ENCODE measurements at places on chromosomes 11 and 22. TPM values are rescaled to one million over a fixed set of nuclear protein-coding genes. Genes with fewer than 3 reads are reported as not detected.

- DNase-seq, result no peak
Measured at GRCh38 chr11:115663790-115664189, 159.6 kb upstream of the CADM1 start.

- DNase-seq, result no peak
Measured at GRCh38 chr22:25567251-25567675, 2.8 kb downstream of the GRK3 start.

DNA sequence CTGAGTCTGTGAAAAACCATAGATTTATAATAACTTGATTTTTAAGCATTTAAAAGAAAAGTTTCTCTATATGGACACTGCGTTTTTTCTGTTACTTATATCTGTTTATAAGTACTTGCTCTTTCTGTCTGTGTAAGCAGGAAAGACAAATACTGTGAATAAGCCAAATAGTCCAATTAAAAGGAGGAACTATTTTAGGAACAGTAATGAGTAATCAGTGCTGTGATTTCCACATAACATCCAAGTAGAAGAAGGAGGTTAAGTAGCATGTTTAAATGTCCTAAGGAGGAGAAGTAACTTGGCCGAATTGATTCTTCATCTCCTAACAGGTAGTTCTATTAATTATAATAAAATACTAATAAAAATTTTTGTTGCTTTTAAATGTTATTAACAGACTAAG, 40.8 kb downstream of the ZNF214 start:
- DNase-seq, result no peak

- DNase-seq, result no peak
Measured at GRCh38 chr11:91707652-91708482, 516.8 kb upstream of the FAT3 start.

DNA sequence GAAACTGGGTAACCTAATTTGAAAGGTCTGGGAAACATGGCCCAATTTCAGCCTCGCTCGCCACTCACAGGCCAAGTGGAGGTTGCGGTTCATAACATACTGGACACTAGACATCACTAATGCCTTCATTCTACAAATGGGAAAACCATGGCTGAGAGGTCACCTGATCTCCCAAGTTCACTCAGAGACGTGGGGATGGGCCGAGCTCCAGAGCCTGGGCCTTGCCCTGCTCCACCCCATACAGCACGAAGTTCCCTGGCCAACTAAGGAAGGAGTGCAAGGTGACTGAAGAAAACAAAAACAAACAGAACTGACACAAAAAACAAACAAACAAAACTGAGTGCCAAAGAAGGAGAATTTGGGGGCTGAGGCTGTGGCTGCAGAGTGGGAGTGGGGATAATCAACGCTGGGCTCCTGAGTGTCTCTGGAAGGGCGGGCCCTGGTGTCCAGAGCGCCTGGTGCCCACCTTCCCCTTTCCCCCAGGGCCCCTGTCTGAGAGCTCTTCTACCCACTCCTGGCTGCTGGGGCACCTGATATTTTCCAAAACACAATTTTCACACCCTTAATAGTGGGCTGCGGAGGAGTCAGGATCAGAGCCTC, 46.5 kb upstream of the ADA2 start:
- DNase-seq, result no peak

- no peak for DNase-seq
Measured at GRCh38 chr11:3786781-3787428, 10.4 kb downstream of the NUP98 start.

- no peak for DNase-seq
Measured at GRCh38 chr11:84316866-84317555, 1030.8 kb upstream of the CCDC90B start.

- DNase-seq, result no peak
Measured at GRCh38 chr11:70810133-70810532, 411.8 kb downstream of the CTTN start.

- peak; percentile 80 for DNase-seq
Measured at GRCh38 chr11:116499396-116500003, 273.3 kb downstream of the BUD13 start.

DNA sequence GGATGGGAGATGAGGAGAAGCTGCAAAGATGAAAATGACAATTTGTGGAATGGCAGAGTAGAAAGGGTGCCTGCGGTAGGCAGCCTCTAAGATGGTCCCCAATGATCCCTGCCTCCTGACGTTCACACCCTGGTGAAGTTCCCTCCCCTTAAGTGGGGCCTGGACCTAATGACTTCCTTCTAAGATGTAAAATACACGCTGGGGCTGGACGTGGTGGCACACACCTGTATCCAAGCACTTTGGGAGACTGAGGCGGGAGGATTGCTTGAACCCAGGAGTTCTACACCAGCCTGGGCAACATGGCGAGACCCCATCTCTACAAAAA, 60.7 kb upstream of the CREB3L1 start:
- no peak for DNase-seq

DNA sequence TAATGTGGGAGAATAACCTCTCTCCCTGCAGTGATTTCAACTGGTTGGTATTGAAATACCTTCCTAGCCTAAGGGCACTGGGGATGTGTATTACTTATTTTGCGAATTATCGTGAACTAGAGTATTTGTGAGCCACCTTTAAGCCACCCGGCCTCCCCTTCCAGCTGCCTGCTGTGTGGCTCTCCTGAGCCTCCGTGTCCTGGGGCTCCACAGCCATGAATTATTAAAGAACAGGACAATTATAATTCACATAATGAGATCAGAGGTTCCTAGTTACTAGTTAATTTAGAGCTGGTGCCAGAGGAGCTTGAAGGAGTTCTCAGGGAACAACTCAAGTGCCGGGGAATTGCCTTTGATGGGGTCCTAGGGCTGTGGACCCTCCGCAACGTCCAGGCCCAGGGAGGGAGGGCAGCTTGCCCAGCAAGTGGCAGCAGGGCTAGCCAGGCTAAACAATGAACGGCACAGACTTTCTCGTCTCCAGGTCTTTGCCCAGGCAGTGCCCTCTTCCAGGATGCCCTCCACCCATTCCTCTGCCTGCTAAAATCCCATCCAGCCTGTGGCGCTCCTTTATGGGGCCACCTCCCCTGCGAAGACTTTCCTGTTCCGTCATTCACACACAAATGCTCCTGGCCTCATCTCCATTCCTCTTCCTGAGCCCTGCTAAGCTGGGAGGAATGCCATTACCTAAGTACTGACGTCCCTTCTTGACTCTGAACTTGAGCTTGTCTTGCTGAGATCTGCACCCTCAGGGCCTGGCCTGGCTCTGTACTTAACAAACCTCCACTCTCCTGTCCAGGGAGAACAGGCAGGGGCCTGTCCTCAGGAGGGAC, 91.5 kb downstream of the RTL6 start:
- peak; percentile 29 for DNase-seq

- no peak for DNase-seq
Measured at GRCh38 chr11:75450236-75450635, 17.2 kb upstream of the KLHL35 start.

GRCh38 chr11:65947603-65948125, 2.4 kb downstream of the TSGA10IP start:
- no peak for DNase-seq

DNA sequence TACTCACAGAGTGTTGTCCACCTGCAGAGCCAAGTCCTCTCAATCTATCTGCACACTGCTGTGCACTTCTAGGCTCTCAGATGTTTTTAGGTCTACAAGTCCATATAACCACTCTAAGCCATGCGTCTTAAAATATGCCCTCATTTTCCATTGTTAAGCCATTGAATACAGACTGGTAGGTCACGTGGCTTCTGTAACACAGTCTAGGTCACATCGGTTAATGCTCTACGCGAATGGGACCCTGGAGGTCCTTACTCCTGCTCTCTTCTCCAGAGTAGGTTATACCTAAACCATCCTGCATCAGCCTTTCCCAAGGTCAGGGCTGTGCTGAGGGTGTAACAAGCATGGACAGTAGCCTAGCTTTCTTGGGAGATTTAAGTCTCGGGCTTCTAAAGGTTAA, 819 bp downstream of the JAML start:
- DNase-seq, result no peak

DNA sequence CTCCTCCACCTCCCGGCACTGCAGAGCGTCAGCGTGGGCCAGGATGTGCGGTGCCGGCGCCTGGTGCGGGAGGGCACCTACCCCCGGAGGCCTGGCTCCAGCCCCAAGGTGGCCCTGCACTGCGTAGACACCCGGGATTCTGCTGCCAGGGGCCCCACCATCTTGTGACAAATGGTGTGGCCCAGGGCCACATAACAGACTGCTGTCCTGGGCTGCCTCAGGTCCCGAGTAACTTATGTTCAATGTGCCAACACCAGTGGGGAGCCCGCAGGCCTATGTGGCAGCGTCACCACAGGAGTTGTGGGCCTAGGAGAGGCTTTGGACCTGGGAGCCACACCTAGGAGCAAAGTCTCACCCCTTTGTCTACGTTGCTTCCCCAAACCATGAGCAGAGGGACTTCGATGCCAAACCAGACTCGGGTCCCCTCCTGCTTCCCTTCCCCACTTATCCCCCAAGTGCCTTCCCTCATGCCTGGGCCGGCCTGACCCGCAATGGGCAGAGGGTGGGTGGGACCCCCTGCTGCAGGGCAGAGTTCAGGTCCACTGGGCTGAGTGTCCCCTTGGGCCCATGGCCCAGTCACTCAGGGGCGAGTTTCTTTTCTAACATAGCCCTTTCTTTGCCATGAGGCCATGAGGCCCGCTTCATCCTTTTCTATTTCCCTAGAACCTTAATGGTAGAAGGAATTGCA, 13.5 kb downstream of the TSKU start:
- no peak for DNase-seq

The OR6Q1 gene
- total RNA-seq, result not detected

The YPEL4 gene
- total RNA-seq, result 0.59 TPM

The OR52A1 gene
- not detected for total RNA-seq

The APOBEC3C gene
- total RNA-seq, result 22.1 TPM

The NCAM1 gene
- total RNA-seq, result 472 TPM

The NLRP6 gene
- total RNA-seq, result 0.19 TPM

The FAM83F gene
- total RNA-seq, result 2.3 TPM
